ACHN (cell line): ENCODE measurements at places on chromosomes 1 and 21.

- DNase-seq: peak; percentile 70
These were observed 214.5 kb downstream of the VAV3 start for GRCh38 chr1:107750364-107750959.

DNA sequence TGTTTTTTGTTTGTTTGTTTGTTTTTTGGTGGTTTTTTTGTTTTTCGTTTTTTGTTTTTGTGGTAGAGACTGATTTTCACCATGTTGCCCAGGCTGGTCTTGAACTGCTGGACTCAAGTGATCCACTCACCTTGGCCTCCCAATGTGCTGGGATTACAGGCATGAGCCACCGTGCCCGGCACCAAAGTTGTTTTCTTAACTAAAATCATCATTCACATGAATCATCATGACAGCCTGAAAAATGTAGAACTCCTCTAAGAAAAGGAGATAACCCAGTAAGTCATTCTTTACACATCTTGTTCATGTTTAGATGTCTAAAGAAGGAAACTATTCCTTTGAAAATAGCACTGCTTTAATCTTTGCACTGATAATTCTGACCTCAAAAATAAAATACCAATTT, 37.5 kb downstream of the DISP1 start:
- no peak for DNase-seq

DNA sequence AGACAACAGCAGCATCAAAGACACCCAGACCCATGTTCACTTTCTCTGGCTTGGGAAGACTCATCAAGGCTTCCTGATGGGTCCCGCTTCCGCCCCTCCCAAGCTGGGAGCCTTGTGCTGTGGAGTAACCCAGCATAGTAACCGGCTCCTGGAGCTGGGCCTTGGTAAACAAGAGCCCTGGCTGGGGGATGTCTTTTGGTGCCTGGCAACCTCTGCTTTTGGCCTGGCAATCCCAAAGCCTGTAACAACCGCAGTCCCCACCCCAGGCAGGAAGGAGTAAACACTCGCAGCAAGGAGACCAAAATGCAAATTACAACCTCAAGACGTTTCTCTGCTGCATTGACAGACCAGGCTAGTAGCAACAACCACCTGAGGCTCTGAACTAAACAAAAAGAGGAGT, 16.9 kb upstream of the THRAP3 start:
- no peak for DNase-seq

DNA sequence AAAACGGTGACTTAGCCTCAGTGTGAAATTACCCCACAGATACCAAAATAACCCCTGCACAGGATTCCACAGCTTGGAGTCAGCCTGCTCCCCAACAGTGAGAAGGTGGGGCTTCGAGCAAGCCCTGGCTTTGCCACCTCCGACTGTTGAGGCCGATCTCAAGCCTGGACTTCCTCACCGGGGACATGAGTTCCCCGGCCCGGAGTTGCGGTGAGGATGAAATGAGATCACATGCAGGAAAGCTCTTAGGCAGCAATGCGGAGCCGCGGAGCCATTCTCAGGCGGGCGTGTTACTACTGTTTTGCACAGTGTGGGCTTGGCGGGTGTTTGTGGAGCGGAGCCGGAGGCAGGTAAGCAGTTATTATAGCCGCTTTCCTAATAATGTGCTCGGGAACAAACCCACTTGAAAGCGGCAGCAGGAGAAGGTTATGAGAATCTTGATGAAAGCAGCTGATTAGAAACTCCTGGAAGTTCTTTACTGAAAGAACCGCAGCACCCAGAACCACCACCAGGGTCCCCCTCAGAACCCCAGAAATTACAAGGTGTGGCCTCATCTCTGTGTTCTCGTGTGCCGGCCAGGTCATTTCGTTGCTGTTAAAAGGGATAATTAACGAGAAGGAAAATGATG, 3.9 kb upstream of the CLSTN1 start:
- DNase-seq: peak; percentile 18

- DNase-seq: no peak
These were observed 228.3 kb downstream of the NCAM2 start for GRCh38 chr21:21226472-21226871.

- no peak for DNase-seq
These were observed 2.0 kb downstream of the SLAMF7 start for GRCh38 chr1:160741092-160741501.

DNA sequence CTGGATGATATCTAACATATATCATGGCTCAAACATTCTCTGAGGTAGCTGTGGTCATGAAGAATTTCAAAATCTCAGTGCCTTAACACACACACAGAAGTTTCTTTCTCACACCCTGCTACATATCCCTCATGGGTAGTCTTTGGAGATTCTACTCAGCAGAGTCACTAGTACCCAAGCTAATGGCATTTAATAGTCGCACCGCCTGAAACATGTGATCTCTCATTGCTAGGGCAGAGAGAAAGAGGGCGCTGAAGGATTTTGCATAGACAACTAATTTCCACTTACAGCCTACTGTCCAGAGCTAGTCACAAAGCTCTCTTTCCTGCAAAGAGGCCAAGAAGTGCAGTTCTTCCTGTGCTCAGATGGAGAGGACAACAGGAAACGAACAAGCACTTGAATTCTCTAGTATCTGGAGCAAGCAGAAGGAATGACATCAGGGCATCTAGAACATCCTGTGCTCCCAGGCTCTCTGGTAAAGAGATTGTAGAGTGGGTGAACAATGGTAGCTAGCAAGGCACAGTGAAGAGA, 183.4 kb upstream of the PTBP2 start:
- no peak for DNase-seq

GRCh38 chr1:1889847-1890505, 911 bp downstream of the GNB1 start:
- DNase-seq: peak; percentile 39

DNA sequence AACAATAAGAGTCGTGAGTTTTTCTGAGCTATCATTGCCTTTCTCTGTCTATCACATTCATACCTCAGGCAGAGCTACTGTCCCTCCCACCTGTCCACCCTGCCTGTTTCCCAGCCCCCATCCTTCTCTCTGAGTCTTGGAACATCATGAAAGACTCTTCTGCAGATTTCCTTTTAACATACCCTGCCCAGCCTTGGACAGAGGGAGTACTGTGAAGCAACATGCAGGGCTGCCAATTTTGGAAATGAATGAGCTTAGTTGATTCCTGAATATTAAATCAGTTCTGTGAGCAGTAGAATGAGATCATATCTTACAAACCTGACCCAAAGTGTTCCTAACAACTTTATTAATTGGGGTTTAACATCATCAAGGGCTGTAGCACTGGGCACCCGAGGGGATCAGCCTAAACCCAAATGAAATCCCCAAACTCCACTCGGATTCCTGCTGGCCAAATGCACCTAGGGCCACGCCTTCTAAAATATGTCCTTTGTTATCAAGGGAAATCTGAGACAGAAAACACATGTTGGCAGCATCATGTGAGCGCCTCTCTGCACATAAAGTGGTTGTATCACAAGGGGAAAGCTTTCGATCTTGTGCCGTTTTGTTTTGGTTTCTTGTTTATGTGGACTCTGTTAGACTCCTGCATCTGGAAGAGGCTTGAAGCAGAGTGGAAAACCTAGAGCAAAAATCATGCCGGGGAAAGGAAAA, 357.6 kb downstream of the KIF26B start:
- DNase-seq: peak; percentile 18

- DNase-seq: no peak
These were observed 42.0 kb downstream of the COL6A1 start for GRCh38 chr21:46023555-46023954.

DNA sequence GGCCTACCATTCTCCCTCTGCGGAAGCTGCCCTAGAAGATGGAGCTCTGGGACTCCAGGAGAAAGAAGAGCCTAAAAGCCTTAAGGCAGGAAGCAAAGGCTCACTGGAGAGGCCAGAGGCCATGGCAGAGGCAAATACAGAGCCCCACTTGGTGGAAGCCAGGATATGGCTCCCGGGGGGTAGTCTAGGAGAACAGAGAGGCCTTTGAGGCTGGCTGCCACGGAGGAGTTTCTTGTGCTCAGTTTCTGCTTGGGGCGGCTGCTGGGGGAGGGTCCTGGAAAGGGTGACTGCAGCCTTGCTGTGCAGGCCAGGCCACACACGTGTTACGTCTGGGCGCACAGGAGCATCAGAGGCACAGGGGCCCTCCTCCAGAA, 5.4 kb downstream of the CC2D1B start:
- DNase-seq: no peak

DNA sequence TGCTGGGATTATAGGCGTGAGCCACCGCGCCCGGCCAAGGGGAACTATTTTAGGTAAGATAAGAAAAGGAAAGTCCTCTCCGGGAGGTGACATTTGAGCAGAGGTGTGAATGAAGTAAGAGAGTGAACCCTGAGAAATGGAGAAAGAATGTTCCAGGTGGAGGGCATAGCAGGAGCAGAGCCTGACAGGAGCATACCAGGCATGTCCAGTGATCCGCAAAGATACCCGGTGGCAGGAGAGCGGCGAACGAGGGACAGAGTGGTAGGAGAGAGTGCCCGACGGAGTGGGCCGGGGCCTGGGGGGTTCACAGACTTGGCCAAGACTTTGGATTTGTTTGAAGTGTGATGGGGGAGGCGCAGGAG, 7.9 kb upstream of the RPS6KA1 start:
- no peak for DNase-seq

- no peak for DNase-seq
These were observed 55.5 kb upstream of the DYNLT5 start for GRCh38 chr1:66696771-66697170.

DNA sequence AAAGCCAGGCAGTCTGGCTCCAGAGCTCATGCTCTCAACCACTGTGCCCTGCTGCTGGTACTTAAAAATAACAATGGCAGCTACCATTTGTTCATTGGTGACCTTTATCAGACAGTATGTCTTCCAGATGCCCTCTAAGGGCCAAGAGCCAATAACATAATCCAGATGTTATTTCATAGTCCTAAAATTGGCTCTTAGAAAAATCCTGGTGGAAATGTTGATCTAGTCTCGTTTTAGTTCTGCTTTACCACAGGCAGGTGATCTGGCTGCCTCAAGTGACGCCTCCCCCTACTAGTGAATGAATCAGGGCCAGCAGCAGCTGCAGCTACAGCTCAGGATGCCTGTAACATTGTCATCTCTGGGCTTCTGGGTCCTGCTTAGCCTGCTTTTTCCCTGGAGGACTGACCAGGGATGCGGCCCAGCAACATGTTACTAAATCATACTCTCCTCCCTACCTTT, 12.6 kb upstream of the HMGN2 start:
- no peak for DNase-seq

GRCh38 chr1:158646465-158646864, 40.0 kb downstream of the SPTA1 start:
- no peak for DNase-seq

- DNase-seq: no peak
These were observed 31.3 kb downstream of the KYAT3 start for GRCh38 chr1:88961081-88961480.

- DNase-seq: peak; percentile 47
These were observed 558 bp downstream of the PFKL start for GRCh38 chr21:44300262-44300959.

DNA sequence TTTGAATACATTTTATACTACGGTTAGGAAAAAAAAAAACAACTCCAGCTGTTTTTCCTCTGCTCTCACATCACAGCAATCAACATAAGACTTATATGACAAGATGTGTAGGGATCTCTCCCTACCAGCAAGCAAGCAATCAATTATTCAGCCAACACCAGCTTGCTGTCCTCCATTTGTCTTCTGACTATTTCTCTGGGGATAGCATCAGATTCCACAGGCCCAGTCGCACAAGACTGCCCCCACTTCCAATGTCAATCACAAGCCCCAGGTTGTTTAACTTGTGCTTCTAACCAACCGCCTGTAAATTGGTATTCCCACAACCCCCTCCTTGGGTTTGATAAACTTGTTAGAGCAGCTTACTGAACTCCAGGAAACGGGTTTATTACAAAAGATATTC, 873.1 kb upstream of the TMPRSS15 start:
- DNase-seq: no peak

- peak; percentile 65 for DNase-seq
These were observed 109.4 kb downstream of the NAV1 start for GRCh38 chr1:201648066-201648906.

GRCh38 chr1:21514245-21514644, 5.0 kb downstream of the ALPL start:
- DNase-seq: peak; percentile 18

DNA sequence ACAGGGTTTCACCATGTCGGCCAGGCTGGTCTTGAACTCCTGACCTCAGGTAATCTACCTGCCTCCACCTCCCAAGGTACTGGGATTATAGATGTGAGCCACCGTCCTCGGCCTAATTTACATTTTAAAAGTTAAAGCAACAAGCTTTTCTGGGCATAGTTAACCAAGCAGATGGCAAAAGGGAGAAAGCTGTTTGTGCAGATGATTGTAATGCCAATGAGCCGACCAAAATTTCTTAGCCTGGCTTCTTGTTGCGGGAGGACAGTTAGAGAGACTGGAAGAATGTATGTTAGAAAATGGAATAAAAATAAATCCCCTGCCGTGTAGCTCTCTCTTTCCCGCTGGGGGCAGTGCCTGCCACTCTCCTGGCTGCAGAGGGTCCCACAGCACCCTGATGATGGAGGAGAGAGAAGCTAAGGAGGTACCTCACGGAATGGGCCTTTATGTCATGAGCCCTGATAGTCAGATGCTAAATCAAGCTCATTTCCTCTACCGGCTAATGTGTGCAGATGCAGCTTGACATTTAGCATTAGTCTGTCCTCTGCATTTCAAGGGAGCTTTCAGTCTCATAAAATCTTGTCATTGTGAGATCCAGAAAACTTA, 87.2 kb downstream of the HHAT start:
- no peak for DNase-seq

- peak; percentile 24 for DNase-seq
These were observed 736 bp downstream of the KCNC4 start for GRCh38 chr1:110210604-110211495.

DNA sequence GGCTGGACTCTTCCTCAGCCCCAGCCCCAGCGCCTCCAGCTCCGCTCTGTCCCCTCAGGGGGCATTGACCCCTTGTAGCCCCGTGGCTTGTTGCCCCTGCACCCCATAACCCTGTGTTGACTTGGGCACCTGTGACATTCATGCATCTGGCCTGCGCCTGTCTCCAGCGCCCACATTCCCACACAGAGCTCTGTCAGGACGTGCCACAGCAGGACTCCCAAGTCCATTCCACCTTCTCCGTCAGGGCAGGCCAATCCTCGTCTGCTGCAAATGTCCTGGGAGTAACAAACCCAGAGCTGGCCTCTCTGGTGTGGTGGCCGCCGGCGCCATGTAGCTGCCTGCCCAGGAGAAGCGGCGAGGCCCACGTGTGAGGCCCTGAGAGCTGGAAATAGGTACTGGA, 60.6 kb downstream of the AGPAT3 start:
- DNase-seq: no peak

- DNase-seq: no peak
These were observed 363.5 kb upstream of the DUSP10 start for GRCh38 chr1:222105393-222105737.
